ENCODE measurements at places on chromosomes 5 and 9.
A peak's percentile ranks its signal among the peaks of the same experiment; 100 is the strongest.

GRCh38 chr5:122367456-122367855, 55.4 kb downstream of the SNCAIP start:
- DNase-seq = no peak

GRCh38 chr5:10838038-10838437, 77.0 kb upstream of the DAP start:
- DNase-seq = no peak

- DNase-seq = no peak
Observed at GRCh38 chr5:151580239-151580638, 10.9 kb downstream of the FAT2 start.

GRCh38 chr5:158434749-158435148, 575.8 kb upstream of the CLINT1 start:
- no peak for DNase-seq

- DNase-seq = no peak
Observed at GRCh38 chr5:41978676-41979075, 53.6 kb downstream of the FBXO4 start.

DNA sequence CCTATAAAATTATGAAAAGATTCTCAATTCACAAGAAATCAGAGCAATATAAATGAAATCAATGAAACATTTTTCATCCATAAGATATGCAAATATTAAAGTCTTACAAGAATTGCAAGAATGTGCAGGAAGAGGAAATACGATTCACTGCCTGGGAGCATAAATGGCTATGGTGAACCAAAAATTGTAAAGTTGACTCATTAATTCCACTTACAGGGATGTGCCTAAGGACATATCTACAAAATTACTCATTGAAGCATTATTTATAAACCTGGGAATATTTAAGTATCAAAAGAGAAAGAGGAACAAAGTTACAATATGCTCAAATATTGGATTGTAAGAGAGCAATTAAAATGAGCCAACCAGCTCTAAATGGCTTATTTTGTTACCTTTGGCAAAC, 6.9 kb upstream of the NIPSNAP3A start:
- no peak for DNase-seq

DNA sequence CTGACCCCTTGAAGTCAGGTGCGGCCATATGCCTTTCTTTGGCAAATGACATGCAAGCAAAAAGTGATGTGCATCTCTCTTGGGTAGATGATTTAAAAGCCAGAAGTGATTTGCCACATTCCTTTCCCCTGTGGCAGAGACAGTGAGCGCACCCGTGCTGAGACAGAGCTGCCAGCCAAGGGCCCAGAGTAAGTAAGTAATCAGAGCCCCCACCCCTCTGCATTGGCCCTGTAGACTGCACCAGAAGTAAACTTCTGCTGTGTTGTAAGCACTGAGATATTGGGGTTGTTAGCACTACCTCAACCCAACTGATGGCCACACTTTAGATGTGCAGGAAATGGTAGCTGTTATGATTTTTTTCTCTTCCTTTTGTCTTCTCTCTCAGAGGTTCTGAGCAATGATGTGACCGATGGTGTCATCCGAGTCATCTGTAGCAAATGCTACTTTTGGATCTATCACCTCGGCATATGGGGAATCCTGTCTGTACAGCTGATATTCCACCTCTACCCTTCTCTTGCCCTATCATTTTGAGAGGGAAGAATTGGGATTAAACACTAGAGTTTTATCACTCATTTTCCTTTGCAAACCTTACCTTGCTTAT, 58.0 kb downstream of the DOCK2 start:
- DNase-seq = no peak

- no peak for DNase-seq
Observed at GRCh38 chr5:40594811-40595210, 84.9 kb upstream of the PTGER4 start.

GRCh38 chr5:176851871-176852658, 41.7 kb downstream of the UNC5A start:
- no peak for DNase-seq

DNA sequence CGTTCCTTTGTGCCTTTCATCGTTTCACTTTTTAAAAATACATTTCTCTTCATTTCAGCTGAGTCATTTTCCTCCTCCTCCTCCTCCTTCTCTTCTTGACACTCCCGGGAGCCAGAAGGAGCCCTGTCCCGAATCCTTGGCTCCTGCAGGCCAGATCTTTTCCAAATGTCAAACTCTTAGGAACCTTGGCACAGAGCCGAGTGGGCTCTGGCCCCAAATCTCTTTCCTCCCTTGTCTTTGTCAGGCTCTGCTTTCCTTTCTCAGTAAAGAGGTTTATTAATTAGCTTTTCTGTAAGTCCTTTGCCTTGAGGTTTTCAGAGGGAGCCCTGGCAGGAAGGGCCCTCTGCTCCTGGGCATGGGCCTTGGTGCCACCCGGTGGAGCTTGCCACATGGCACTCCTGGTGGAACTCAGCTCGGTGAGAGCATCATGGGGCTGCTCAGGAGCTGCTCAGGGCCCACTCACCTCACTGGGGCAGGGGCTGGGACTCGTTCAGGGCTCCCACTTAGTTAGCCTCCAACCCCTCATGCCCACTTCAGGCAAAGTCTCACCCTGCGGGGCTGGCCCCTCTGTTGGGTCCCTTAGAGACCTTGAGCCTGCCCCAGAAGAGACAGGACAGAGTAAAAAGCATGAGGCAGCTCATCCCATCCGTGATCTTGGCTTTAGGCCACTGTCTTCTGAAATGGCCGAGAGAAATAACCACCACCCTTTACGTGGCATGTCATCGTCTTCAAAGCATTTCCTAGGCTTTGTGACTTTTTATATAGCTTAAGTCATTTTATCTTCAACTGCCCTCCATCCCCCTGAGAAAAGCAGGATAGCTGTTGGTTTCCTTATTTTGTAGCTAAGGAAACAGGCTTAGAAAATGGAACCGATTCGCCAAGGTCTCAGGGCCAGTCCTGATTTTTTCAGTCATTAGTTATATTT, 17.1 kb downstream of the STC2 start:
- no peak for DNase-seq

- DNase-seq = no peak
Observed at GRCh38 chr5:175548626-175549311, 70.4 kb downstream of the SFXN1 start.

- no peak for DNase-seq
Observed at GRCh38 chr5:111810112-111810511, 53.1 kb upstream of the NREP start.

GRCh38 chr9:113471143-113471542, 7.6 kb downstream of the RGS3 start:
- DNase-seq = no peak

DNA sequence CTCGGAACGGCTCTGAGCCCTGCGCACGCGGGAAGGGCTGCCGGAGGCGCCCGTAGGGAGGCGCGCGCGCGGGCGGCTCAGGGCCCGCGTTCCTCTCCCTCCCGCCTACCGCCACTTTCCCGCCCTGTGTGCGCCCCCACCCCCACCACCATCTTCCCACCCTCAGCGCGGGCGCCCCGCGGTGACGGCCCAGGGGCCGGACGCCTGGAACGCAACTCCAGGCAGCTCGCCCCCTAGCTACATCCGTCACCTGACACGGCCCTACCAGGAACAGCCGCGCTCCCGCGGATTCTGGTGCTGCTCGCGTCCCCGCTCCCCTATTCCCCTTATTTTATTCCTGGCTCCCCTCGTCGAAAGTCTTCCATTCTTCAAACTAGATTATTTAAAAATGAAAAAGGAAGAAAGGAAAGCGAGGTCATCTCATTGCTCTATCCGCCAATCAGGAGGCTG, at the start of gene CDKN2B-AS1:
TSS of gene CDKN2B-AS1 (plus strand) at position 236 of the 450 bp plus-strand sequence.
- DNase-seq = no peak

DNA sequence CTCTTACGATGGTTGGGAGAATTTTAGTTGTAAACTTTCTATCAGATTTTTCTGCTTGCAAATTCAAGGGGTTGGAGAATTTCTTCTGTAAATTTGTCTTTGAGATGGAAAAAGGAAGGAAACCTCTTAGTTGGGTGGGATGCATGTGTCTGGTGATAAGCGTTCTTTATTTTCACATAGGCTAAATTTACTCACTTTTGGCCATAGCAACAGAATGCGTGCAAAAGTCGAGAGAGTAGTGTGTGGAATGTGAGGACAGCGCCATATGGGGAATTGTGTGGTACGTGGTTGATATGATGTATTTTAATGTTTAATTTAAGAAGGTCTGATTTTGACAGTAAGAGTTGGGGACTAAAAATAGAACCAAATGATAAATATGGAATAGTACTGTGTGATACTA, 282.2 kb downstream of the TAF11L14 start:
- DNase-seq = no peak

GRCh38 chr9:32384002-32384363, 460 bp upstream of the ACO1 start:
- no peak for DNase-seq

- DNase-seq = peak; percentile 99
Observed at GRCh38 chr5:62268234-62268633, 37.8 kb upstream of the KIF2A start.

GRCh38 chr9:5438301-5439162, 807 bp upstream of the PLGRKT start:
- DNase-seq = no peak

DNA sequence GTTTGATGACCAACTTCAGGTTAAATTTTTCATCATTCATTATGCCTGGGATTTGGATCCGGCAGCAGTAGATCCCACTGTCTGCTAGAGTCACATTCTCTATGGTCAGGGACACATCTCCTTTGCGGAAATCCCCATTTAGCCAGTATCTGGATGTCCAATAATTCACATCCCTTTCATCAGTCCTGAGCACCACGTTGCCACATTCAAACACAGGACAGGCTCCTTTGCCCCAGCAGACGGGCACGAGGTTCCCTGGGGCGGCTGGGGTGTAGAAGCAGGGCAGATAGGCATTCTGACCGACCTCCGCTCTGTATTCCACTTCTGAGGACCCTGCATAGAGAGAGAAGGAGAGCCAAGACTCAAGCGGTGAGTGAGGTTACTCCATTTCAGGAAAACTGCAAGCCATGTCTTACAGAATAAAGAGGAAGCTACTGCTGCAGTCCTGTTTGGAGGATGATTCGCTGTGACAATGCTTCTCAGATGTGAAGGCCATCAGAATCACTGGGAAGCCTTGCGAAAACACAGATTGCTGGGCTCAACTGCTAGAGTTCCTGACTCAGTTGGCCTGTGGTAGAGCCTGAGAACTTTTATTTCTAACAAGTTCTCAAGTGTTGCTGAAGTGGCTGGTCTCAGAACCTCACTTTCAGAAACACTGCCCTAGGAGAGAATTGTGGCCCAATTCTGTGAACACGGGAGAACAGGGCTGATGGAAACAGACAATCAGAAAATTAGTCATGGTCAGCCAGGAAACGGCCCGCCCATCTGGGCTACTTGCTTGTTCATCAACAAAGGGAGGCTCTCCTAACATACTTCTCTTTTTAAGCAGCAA, 2.0 kb downstream of the HAVCR2 start:
- no peak for DNase-seq

GRCh38 chr9:71716138-71716909, 52.0 kb downstream of the CEMIP2 start:
- no peak for DNase-seq

- no peak for DNase-seq
Observed at GRCh38 chr5:113243349-113243664, 191.5 kb downstream of the TSSK1B start.

DNA sequence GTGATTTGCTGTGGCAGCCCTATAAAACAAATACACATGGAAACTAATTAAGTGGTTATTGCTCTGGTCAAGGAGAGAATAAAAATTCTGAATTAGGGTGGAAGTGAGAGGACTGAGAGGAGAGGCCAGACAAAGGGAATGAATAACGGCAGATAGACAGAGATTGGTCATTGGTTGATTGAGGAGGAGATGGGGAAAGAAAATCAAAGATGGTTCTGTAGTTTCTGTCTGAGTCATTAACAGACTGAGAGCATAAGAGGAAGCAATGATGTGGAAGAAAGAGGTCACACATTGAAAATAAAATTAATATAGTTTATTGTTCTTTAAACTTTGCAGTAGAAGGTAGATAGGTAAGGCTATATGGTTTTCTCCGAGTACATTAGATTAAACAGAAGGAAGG, 469.8 kb downstream of the ACTL7B start:
- no peak for DNase-seq

DNA sequence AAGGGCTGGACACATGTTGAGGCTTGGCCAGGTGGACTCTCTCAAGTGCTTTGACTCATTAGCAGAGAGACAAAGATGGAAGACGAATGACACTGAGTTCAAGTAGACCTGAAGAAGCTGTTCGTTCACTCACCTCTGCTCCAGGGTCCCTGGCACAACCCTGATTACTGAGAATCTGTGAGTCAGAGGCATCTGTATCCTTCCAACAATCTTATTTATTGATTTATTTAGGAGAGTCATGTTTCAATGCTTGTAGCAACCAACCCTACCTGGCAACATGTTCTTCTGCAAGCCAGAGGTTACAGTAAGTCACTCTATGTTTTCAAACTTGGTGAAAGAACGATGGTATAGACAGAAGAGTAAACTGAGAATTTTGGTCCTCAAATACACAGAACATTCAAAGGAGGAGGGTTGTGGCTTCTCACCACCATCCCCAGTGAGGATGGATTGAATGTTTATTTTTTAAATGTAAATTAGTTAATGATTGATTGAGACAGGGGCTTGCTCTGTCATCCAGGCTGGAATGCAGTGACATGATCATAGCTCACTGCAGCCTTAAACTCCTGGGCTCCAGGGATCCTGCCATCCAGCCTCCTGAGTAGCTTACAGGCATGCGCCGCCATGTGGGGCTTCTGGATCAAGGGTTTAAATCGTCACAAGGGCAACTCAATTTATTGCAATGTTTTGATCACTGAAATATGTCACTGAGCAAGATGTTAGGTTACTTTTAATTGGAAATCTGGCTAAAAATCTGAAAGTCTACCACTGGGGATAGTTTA, 55.7 kb upstream of the CARTPT start:
- DNase-seq = no peak

GRCh38 chr9:13939701-13940490, 374.0 kb downstream of the NFIB start:
- DNase-seq = no peak

DNA sequence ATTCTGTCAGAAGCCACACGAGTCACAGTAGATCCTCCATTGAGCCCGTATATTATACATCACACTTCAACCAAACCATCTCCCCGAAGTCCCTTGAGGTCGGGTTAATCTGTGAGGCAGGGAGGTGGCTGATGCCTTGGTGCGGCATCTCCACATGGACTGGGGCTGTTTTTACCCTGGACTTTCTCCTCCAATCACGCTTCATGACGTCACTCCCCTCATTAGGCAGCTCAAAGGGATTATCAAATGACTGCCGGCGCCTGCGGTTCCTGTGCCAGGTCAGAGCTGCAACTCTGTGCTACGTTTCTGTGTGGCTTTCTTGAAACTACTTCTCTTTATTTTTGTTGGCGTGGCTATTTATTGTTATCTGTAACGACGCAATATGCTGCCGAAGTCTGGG, 53.7 kb downstream of the TMOD1 start:
- no peak for DNase-seq

- DNase-seq = peak; percentile 35
Observed at GRCh38 chr5:52856564-52856963, 68.8 kb downstream of the ITGA1 start.

- no peak for DNase-seq
Observed at GRCh38 chr5:143758750-143759149, 53.2 kb upstream of the HMHB1 start.

DNA sequence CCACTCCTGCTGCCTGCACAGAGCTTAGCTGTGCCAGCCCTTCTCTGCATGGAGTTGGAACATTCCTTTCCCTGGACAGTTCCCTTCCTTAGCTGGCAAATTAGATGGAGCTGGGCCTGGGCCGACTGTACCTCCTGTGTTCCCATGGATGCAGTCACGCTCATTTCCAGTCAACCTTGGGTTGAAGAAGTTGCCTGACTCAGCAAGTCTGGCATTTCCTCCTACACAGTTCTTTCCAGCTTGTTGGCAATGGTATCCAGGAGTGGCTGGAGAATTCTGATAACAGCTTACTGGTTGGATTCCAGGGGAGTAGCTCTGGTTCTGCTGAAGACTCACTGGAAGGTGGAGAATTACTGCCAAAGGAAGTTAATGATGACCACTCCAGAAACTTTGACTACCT, 9.2 kb upstream of the TAF1L start:
- DNase-seq = peak; percentile 68

All from kidney epithelial cell (primary cell).